ENCODE measurements at places on chromosomes 11 and 22. TPM values are rescaled to one million over a fixed set of nuclear protein-coding genes. Genes with fewer than 3 reads are reported as not detected.

ART1 gene
- total RNA-seq, result not detected

CHRM4 gene
- 0.31 TPM for total RNA-seq

PDXP gene
- total RNA-seq, result 21.5 TPM

FBLN1 gene
- total RNA-seq, result not detected

ARHGAP42 gene
- total RNA-seq, result 0.10 TPM

ZBED4 gene
- 20.8 TPM for total RNA-seq

APOL4 gene
- total RNA-seq, result 0.54 TPM

TYR gene
- not detected for total RNA-seq

COMT gene
- total RNA-seq, result 71.8 TPM

ARHGAP8 gene
- 0.30 TPM for total RNA-seq

PGM2L1 gene
- 9.9 TPM for total RNA-seq

ACRV1 gene
- total RNA-seq, result not detected

BARX2 gene
- not detected for total RNA-seq

LRRC4C gene
- not detected for total RNA-seq

CDC42BPG gene
- total RNA-seq, result 0.42 TPM

MYOD1 gene
- total RNA-seq, result not detected

NRXN2 gene
- total RNA-seq, result 0.07 TPM

MFRP gene
- total RNA-seq, result not detected

CDKN1C gene
- total RNA-seq, result 0.40 TPM

OR8B3 gene
- not detected for total RNA-seq

NFAM1 gene
- total RNA-seq, result 0.04 TPM

TMEM25 gene
- total RNA-seq, result 7.8 TPM

DEUP1 gene
- total RNA-seq, result not detected

ZNF408 gene
- 16.3 TPM for total RNA-seq

ZNF280B gene
- 2.5 TPM for total RNA-seq
